Activated T-cell treated with anti-CD3 and anti-CD28 coated beads for 48 hours (primary cell): ENCODE measurements at places on chromosomes 12 and 14.

DNA sequence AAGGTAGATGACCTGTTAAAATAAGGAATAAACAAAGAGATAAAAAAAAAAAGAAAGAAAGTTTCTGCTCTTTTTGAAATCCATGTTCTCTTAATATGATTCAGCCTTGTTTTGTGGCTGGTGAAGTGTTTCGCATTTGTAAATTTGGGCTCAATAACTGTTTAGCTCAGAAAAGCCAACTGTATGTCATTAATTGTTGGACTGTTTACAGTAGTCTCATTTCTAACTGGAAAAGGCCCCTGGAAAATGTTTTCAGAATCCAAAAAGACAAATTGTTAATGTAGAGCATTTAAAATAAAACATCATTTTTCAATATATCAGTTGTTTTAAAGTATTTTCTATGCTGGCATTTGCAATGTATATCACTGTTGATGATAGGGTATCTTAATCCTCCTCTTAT lies 47.4 kb upstream of the DYRK2 start:
- no peak for DNase-seq

GRCh38 chr14:91094772-91095171 lies 19.1 kb upstream of the DGLUCY start:
- DNase-seq: no peak

- no peak for DNase-seq
Observed at GRCh38 chr14:104323551-104324175, 185.3 kb downstream of the KIF26A start.

DNA sequence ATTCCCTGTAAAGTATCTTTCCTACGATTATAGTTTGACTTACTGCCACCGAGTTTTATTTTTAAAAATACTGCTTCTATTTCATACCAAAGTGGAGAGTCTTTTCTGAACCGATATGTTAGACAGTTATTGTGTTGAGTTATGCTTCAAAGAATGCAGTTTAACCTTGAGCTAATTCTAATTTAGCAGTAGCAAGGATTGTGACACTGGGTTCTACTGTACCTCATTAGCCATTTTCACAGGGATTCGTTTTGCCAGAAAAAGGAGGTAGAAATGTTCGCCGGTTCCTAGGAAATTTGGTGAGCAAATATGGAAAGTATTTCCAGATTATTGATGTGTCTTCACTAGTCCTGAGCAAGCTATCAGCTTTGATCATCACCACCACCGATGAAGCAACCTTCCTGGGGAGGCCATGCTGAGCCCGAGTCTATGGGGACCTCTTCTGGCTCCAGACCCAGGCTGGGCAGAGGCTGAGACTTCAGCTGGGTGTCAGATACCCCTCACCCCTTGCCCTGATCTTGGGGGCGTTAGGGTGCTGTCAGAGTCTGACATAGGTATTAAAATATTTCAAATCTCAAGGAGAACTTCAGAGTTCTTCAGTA lies 13.6 kb downstream of the GLRX5 start:
- DNase-seq: no peak

DNA sequence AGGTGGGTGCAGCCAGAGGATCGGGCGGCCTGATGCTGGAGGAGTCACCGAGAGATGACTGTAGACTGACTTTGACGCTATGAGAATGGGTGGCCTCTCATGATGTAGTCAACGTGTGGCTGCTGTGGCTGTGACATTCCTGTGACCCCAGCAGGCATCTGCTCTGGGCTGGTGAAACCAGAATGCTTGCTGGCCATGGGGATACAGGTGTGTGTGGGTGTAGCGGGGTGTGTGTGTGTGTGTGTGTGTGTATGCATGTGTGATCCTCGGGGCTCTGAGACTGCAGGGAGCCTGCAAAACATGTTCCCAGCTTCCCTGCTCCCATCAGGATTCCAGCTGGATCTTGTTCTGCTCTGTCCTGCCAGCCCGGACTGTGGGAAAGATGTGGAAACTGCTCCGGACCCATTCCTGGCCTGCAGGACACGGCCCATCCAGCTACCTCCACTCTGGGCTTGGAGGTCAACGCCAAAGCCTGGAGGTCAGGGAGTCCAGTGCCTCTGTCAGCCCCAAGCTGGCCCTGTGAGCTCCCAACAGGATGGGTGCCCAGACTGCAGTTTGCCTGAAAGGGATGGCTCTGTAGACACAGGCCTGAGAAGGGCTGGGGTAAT lies 18.8 kb upstream of the HHIPL1 start:
- DNase-seq: no peak

DNA sequence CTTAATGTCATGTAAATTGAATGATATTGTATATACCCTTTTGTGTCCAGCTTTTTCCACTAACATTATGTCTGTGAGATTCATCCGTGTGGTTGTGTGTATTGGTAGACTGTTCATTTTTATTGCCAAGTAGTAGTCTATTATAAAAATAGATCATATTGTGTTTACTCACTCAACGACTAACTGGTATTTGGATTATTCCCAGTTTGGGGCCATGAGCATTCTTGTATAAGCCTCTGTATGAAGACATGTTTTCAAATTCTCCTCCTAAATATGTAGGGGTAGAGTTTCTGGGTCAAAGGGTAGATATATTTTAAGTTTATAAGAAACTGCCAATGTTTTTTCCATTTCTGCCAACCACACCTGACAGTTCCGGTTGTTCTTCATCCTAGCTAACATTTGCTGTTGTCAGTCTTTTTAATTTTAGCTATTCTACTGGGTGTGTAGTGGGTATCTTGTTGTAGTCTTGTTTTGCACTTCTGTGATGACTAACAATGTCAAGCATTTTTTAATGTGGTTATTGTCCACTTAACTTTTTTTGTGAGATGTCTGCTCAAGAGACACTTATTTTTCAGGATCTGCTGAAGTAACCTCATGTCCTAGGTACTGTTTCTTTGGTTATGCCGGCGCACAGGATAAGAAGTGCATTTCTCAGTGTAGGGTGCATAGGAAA lies 93.2 kb downstream of the DACT1 start:
- DNase-seq: no peak

DNA sequence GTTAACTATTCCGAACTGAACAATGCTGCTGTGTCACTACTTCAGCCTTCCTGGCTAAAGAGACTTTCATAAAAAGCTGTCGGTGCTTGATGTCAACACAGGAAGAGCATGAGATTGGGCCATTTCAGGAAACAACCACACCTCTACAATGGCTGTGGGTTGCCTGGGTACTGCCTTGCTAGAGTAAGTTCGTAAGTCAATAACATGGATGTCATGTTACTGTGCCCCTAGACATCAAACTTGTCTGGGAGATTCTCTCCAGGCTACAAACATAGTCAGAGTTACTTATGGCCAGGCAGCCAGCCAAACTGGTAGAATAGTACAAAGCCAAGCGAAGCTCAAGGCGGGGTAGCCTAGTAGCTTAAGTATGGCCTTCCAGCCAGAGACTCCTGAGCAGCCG lies 23.1 kb downstream of the MAX start:
- DNase-seq: no peak

DNA sequence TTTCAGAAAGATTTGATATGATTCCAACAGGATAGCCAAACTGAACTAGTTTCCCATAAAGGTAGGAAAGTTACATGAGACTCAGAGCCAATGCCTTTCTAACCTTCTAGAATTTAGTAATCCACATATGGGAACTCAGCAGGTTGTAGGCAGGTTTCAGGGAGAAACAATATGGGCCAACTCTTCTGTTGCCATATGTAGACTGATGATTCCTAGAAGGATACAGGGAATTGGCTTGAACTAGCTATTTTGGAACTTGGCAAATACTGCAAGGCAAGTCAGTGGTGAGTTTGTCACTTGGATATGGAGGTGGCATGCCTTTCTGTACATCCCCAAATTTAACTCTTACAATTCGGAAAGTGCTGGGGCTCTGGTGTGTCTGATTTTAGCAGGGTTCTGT lies 15.5 kb downstream of the SUDS3 start:
- DNase-seq: no peak

DNA sequence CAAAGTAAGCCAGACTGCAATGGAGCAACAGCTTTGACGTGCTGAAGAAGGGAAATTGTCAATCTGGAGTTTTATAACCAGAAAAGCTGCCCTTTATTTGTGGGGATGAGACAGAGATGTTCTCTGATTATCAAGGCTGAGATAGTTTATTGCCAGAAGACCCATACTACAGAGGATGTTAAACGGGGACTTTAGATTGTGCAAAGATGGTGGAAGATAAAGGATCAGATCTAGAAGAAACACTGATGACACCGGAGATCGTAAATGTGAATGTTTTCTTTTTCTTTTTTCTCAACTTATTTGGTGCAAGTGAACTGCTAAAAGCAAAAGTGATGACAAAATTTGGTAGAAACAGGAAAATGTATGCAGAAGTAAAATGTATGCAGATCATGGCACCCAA lies 178.3 kb upstream of the PLEKHG7 start:
- no peak for DNase-seq
